Stimulated activated CD4-positive, alpha-beta T cell treated with anti-CD3 and anti-CD28 coated beads, TNF-alpha, amount 100 ng/mL, for 24 hours (primary cell): ENCODE measurements at places on chromosomes 1 and 21.

DNA sequence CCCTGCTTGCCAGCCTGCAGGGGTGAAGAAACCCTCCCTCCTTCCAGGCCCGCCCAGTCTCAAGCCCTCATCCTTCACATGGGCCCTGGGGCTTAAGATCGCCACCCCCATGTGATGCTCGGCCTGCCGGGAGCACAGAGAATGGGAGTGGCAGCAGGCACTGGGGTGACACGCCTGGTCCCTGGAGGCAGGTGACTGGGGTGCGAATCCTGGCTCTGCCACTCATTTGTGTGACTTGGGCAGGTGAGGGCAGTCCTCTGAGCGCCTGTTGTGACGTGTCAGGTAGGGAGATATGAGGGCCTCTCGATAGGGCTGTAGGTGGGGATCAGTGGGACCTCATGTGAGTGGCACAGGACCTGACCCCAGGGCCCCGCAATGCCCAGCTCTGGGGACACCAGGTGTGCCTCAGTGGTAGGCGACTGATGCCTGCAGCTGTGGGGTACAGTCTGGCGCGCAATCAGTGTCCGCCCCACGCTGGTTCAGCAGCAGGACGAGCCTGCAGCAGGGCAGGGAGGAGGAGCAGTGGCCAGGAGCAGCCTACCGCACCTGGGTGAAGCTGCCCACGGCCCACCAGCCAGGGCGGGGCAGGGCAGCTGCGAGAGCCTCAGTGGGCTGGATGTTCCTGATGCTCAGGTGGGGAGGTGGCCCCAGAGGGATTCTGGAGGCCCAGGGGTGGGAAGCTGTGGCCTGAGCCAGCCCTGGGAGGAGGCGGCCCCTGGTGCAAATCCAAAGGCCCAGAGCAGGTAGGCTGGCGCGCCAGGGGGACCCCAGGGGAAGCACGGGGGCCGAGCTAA, 6.2 kb downstream of the SH2D5 start:
- no peak for DNase-seq

DNA sequence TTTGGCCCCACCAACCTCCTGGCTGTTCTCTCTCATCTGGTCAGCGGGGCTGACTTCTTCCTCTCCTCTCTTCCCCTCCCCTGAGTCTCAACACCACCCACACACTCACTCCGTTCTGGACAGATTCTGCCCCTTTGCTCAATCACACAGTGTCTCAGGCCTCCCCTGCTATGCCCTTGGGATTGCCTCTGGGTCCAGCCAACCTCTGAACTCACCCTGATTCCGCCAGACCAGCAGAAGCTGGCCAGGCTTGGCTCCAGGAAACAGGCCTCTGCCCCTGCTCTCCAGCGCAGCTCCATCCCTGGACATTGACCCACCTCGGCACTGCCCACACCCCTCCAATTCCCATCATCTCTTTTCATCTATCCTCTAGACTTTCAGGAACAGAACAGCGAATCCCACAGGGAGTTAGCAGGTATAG, 22.1 kb downstream of the AHDC1 start:
- no peak for DNase-seq

DNA sequence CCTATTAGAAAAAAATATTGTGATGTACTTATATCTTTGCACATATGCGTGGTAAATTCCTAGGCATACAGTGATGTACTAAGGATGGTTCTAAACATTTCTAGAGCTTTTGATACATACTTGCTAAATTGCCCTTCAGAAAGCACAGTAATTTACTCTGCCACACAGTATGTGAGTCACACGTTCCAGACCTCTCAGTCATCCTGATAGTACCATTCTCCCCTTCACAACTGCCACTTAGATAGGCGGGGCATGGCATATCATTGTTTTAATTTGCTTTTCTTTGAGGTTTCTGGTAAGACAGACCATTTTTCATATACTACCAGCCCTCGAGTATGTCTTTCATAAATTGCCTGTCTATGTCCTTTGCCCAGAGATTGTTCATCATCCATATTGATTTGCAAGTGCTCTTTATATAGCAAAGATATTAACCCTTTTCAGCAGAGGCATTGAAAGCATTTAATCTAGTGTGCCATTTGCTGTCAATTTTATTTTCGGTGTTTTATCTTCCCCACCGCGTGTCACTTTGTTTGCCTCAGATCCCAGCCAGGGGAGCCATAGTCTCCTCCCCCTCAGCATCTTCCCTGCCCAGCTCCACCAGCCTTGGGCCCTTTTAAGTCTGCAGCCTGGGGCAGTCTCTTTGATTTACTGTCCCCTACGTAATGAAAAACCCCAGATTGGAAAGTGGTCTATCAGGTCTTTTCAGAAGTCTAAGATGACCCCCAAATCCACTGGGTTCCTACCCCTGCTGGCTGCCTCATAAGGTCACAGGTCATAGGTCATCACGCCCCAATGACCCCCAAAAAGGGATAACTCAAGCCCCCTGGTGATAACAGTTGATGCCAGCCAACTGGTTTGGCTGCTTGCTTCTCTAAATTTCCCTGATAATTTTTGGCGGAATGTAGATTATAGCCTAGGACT, 11.8 kb upstream of the PAX7 start:
- no peak for DNase-seq

GRCh38 chr1:94592571-94592920, 51.0 kb upstream of the F3 start:
- DNase-seq: no peak

DNA sequence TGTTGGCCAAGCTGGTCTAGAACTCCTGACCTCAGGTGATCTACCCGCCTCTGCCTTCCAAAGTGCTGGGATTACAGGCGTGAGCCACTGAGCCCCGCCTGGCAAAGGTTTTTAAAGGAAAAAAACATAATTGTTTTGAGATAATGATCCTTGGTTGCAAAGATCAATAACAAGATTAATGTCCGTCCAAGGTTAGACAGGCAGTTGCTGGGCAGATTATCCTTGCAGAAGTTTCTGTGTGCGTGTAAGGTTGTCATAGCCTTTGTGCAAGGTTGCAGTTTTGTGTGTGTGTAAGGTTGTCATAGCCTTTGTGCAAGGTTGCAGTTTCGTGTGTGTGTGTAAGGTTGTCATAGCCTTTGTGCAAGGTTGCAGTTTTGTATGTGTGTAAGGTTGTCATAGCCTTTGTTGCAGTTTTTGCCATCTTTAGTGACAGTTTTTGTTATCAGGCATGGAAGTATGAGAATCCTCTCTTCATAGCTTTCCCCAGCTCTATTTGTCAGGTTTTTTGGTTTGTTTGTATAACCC, 3.6 kb downstream of the YBEY start:
- no peak for DNase-seq

DNA sequence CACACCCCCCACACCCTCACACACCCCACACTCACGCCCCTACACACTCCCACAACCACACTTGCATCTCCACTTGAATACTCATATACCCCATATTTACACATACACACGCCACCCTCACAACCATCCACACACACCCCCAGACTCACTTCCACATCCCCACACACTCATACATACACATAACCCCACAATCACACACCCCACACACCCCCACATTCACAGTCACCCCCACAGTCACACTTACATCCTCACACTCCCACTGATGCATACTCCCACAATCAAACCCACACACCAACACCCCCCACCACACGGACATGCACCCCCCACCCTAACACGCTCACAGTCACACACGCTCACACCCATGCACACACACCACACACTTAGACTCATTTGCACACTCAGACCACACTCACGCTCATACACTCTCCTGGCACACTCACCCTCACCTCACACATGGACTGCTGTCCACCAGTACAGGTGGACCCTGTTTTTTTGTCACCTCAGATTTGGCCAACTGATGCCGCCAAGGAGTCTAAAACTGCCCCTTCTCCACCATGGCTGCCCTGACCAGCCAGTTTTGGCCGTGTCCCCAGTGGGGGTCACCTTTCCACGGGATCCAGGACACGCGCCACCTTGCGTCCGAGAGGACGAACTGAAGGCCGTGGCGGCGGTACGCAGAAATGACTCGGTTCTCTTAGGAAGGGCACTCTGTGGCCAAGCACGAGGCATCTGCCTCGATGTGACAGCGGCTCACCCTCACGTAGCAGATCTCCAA, 45.3 kb upstream of the EDN2 start:
- DNase-seq: no peak

DNA sequence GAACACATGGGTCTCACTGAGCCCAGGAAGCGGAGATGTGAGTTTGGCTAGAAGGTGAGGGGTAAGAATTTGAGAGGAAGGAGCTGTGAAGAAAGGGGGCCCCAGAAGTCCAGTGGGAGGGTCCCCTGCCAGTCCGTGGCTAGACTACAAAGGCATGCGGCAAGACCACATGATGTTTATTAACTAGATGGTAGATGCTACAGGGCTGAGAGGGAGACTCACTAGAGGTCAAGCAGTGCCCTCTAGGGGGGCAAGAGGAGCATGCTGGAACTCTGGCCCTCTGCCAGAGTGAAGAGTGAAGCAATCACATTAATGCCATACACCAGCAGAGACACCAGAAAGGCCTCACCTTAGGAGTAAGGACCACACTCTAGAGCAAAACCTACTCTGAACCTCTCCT, 12.2 kb downstream of the KIAA0319L start:
- DNase-seq: no peak

- no peak for DNase-seq
Measured at GRCh38 chr1:10664251-10664650, 132.2 kb downstream of the CASZ1 start.

DNA sequence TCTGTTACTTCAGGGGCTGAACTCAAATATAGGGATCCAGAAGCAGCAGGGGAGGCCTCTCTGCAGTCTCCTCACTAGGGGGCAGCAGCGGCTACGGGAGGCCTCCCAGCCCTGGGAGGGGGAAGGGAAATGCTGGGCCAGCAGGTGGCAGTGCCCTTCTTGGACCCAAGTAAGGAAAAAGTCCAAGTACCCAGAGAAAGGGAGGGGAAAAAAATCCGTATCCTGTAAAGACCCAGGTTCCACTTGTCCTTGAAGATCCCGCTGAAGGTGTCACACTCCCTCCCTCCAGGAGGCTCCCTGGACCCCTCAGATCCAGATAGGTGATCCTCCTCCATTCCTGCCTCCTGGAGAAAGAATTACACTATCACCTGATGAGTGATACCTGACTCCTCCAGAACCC, 14.1 kb upstream of the NUAK2 start:
- peak; percentile 55 for DNase-seq

- DNase-seq: no peak
Measured at GRCh38 chr1:5980314-5981008, 11.8 kb downstream of the NPHP4 start.

DNA sequence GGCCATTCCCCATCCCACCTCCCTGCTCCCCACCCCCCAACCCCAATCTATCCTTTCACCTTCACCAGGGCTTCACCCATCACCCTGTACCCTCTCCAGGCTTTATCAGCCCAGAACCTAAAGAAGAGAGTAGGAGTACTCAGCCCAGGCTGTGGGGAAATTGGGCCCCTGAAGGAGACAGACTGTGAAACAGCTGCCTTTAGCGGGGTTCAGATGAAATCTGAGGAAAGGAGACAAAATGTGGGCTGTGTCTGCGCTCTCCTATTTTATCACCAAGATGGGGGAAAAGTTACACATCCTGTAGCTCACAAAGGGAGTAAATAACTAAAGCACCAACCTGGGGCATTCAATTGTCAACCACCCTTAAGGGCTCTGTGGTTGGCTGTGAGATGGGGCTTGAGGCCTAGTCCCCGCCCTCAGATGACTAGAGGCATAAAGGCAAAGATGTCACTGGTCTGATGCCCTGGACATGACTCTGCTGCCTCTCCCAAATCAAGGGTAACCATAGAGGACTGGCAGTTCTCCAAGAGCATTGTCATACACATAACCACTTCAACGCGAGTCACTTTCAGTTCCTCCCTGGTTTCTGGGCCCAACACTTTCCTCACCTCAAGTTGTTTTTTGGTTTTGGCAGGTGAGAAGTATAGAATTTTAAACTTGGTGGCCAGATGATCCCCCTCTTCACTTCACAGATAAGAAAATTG, 30.0 kb downstream of the SLC27A3 start:
- DNase-seq: peak; percentile 54

GRCh38 chr21:15397258-15397657, 332.5 kb upstream of the NRIP1 start:
- no peak for DNase-seq

DNA sequence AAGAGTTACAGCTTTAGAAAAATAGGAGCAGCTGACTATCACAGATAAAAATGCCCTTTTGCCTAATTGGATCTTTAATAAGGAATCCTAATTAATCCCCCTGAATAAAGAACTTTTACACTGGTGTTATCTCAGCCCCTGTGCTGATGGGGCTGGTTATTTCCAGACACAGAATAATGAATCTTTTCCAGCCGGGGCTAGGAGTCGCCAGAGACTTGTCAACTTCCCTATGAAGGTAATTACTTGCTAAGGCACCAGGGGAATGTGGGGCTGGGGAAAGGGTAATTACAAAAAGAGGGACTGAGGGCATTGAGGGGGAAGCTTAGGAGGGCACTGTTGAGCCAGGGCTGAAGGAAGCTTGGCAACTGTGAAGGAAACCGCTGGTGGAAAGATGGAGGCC, 34.5 kb downstream of the HMGB4 start:
- no peak for DNase-seq

GRCh38 chr1:228415221-228415620, 1.4 kb downstream of the TRIM17 start:
- DNase-seq: no peak

GRCh38 chr1:41653574-41653973, 169.1 kb upstream of the EDN2 start:
- no peak for DNase-seq

DNA sequence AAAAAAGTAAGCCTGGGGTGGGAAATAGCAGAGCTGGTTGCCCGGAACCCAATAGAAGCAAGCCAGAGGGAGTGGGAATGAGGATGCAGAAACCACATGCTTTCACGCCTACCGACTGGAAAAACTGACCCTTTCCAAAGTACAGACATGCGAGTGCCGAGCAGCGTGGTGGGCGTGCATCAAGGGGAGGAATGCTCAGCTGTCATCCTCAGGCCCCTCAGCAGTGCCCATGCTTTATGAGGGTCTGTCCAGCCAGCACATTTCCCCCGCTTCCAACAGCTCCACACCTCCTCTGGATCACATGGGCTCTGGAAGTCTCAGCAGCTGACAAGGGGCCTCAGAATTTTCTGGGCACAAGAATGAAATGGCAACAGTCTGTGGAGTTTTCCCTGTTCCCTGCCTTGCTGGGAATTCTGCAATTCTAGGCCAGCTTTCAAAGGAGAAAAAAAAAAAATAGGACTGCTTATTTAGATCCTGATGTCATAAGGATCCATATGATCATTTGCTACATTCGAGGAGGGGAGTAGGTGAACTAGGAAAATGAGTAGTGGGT, 19.1 kb upstream of the IKBKE start:
- DNase-seq: no peak
